ENCODE measurements at places on chromosomes 11 and 22.
A peak's percentile ranks its signal among the peaks of the same experiment; 100 is the strongest.

GRCh38 chr11:8426076-8426475 lies 162.4 kb upstream of the LMO1 start:
- no peak for DNase-seq

DNA sequence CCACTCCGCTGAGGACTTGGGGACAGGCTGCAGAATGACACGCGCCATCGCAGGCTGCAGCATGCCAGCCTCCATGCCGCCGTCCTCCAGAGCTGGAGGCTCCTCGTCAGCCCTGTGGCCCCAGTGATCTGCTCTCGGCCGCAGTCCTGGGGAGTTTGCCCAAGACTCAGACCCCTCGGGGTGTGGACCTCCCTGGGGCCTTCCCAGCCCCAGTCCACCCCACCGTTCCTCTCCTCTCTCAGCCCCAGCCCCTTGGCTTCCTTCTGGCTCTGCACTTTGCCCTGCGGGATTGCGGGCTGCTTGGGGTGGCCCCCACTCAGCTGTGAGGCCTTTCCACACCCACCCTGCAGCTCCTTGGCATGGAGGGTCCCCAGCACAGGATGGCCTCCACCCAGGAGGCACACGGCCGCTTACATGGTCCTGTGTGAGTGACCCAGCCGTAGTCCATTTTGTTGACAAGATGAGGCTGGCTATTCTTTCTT lies 414.9 kb downstream of the TBC1D22A start:
- no peak for DNase-seq

- no peak for DNase-seq
Observed at GRCh38 chr11:121515335-121515671, 62.5 kb upstream of the SORL1-AS1 start.

DNA sequence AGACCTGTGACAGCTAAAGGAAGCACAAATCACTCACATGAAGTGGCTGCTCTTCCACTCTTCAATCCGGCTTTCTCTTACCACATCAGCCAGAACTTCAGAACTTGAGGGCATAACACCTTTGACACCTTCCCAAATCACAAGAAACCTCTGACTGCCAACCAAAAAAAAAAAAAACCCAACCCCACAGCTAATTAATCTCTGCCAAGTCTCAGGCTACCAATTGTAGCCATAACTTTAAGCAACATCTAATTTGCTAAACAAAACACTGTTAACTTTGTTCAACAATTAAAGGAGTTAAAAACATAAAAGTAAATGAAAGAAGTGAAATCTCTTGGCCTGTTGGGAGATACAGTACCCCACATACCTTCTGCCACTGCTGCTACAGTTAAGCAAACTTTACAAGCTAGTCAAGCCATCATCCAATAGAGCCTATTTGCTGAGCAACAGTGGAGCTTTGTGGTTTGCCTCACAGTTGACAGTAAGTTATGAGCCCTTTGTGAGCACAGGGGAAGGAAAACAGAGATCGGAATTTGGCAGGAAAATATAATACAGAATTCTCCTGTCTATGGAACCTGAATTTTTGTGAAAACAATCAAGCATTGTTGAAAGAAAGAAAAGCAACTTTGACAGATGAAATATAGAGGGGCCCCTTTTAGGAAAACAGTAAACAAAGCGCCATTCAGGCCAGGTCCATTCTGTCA lies at the start of gene SOX6:
SOX6 (minus strand) TSS at position 490 of the 704 bp plus-strand sequence. CDS start 15,298 bp downstream, outside the sequence.
- no peak for DNase-seq

DNA sequence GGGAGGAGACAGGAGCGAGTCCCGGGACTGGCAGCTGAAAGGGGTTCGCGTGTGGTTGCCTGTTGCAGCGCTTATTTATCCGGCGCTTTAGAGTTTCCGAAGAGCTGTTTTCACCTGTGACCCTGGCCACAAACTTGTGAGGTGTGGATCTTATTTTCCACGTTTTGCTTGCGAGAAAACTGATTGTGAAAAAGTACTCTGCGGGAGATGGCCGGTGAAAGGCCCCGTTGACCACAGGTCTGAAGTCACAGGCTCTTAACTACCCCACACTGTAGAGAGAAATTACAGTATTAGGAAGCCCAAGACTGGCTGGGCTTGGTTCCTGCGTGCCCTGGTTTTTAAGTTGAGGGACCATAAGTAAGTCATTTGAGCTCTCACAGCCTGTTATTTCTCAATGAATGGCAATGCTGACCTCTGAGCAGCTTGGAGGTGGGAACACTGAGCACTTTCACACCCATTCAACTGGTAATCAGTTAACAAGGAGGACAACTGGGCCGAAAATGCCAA lies 379 bp upstream of the RAB38 start:
- DNase-seq = peak; percentile 31

All from erythroblast (primary cell).